Hematopoietic multipotent progenitor cell treated with erythropoietin and hydrocortisone succinate and interleukin-3 and kit ligand, for 17 days (in vitro differentiated cells): ENCODE measurements at places on chromosomes 3 and 15.

GRCh38 chr15:52318729-52319500 lies 23.3 kb upstream of the MYO5C start:
- DNase-seq, result no peak

DNA sequence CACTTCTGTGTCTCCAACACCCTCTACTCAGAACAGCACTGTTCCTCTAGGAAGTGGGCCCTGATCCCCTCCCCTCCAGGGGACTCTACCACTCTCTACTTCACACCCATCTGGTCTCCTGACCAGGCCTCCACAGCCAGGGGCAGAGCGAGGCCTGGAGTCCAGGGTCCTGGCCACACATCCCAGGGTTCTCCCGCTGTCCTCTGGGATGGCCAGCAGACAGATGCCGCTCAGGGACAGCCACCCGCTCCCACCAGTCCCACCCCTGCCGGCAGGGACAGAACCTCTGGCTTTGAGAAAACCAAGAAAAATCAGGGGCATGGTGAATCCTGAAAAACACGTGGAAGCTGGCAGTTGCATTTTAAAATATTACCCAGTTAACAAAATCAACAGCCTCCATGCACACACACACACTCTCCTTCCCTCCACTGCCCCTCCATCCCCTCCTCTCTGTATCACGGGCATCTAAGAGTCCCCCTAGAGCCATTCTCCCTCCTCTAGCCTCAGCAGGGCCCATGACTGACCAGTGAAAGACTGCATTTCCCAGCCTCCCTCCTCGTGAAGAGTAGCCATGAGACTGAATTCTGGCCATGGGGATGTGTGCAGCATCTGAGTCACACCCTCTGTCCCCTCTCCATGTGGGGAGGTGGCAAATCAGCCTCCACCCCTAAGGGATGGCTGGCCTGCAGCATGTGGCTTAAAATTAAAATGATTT lies 32.1 kb upstream of the IQSEC1 start:
- DNase-seq, result no peak

- DNase-seq, result no peak
Observed at GRCh38 chr15:59453474-59454215, 15.7 kb downstream of the FAM81A start.

- no peak for DNase-seq
Observed at GRCh38 chr3:55676643-55677042, 189.5 kb upstream of the WNT5A start.

GRCh38 chr3:56711344-56711743 lies 28.3 kb upstream of the TASOR start:
- no peak for DNase-seq
